ENCODE measurements at places on chromosomes 6 and 20.

DNA sequence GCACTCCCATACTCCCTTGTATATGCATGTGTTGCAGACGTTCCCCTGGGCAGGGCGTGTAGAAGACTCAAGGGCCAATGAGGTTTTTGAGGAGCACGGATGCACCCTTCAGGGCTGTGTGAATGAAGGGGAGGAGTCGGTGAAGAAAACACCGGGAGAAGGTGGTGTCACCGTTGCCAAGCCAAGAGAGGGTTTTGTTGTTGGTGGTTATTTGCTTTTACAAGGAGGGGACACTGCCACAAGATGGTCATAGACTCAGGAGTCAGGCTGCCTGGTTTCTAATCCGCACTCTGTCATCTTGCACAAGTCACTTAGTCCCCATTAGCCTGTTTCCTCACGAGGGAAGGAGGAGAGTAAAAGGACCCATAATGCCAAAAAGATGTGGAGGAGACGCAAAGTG lies 124.0 kb downstream of the PXDC1 start:
- DNase-seq: no peak

GRCh38 chr6:154498340-154498934 lies 12.0 kb downstream of the CNKSR3 start:
- DNase-seq: no peak

DNA sequence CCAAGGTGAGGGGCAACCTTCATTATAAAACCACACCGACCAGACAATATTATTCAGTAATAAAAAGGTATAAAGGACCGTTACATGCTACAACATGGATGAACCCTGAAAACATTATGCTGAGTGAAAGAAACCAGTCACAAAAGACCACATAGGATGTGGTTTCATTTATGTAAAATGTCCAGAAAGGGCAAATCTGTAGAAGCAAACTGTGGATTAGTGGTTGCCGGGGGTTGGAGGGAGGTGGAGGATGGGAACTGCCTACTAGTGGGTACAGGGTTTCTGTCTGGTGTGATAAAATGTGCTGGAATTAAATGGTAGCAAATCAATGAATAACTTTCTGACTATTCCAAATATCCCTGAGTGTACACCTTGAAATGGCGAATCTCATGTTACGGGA lies 10.2 kb upstream of the PRND start:
- DNase-seq: no peak

GRCh38 chr6:3263096-3263495 lies 4.3 kb downstream of the PSMG4 start:
- no peak for DNase-seq

- no peak for DNase-seq
Observed at GRCh38 chr6:48747040-48747439, 636.0 kb upstream of the PTCHD4 start.

DNA sequence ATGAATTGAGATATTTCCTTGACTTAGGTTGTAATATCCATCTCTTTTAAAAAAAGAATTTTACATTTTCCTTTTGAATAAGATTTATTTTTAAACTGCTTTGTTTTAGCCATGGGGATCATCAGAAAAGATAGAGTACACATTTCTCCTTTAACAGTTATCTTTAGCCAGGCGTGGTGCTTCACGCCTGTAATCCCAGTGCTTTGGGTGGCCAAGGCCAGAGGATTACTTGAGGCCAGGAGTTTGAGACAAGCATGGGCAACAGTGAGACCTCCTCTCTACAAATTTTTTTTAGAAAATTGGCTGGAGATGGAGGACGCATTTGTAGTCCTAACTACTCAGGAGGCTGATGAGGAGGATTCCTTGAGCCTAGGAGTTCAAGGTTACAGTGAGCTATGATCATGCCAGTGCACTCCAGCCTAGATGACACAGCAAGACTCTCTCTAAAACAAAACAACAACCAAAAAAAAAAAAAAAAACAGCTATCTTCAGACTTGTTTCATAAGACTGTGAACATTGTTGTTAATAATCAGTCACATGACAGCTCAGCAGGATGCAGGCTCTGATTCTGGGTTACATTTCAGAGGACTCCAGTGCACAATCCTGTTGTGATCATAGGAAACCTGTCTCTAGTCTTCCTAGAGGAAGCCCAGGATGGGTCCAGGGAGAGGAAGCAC lies 2.0 kb upstream of the SLC17A3 start:
- DNase-seq: no peak

DNA sequence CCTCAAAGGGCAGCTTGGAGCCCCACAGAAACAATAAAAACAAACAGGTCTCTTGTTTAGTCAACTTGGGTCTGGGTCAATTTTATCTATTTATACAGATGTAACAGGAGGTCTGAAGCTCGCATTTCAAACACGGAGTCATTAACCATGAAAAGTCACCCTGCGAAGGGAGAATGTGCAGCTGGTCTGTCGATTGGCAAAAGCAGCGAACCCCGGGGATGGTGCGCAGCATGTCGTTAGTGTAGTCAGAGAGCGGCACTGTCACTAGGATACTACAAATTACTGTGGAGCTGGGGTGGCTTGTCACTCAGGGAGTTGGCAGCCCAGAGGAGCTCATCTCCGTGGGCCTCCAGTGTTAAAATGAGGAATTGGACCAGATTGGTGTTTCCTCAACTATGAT lies 190.4 kb upstream of the ARG1 start:
- no peak for DNase-seq

- DNase-seq: no peak
Observed at GRCh38 chr6:142241061-142241460, 60.7 kb upstream of the ADGRG6 start.

DNA sequence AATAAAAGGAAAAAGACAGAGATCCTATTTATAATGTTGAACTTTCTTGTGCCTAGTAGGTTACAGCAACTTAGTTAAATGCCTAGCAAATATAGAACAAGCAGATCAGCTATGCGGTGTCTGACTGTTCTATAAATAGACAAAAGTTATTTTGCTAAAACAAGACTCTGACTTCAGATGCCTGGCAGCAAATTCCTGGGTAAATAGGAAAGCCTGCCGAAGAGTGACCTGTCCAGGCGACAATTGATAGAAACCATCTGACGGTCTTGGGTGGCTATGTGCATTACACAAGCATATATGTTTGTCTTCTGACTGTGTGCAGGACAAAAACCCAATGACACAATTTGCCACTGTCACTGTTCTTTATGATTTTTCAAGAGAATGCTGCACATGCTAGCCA lies 38.0 kb upstream of the PDE10A start:
- DNase-seq: no peak

- DNase-seq: no peak
Observed at GRCh38 chr20:19967445-19967844, 49.7 kb upstream of the NAA20 start.

GRCh38 chr6:157034436-157035230 lies 257.5 kb downstream of the ARID1B start:
- no peak for DNase-seq

DNA sequence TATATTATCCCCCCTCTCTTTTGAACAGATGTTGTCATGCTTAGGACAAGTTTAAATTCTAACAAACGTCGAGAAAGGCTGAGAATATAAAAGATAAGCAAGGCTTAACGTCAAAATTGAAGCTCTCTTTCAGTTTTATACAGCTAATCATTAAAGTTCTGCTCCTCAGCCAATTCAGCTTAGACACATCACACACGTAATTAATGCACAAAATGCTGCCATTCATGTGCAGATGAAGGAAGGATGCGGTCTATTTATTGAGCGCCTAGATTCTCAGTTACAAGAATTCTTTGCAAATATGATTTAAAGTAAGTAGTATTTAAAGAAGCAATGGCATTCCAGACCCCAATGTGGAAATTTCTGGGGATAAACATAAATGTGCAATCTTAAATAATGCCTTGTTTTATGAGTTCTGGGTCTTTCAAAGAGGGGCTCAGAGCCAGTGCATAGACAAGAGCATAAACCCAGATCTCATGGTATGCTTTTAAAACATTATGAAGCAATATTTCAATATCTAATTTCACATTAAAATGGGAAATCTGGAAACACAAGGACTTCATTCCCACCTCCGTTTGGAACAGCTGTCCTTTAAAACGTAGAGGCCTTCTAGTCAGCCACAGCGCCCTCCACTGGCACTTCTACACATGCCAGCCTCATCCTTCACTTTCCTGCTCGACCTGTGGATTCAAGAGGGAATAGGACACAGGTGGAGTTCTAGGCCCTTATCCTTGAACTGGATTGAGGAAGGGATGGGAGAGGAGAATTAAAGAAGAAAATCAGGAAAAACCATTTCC lies 85.8 kb downstream of the LYRM4 start:
- DNase-seq: no peak

Data from T-helper 17 cell (primary cell).